ENCODE measurements at places on chromosomes 12 and 14. TPM values are rescaled to one million over a fixed set of nuclear protein-coding genes. Genes with fewer than 3 reads are reported as not detected.

The MYO1H gene
- 0.53 TPM for total RNA-seq

The DDN gene
- 23.6 TPM for total RNA-seq

The CLEC4C gene
- 0.29 TPM for total RNA-seq

The CCDC197 gene
- 0.23 TPM for total RNA-seq

The CLEC4A gene
- 1.6 TPM for total RNA-seq

The PRKCH gene
- total RNA-seq: 49.5 TPM

The ACADS gene
- 31.3 TPM for total RNA-seq

The HNF1A gene
- 9.9 TPM for total RNA-seq

The TAS2R42 gene
- not detected for total RNA-seq

The ETFBKMT gene
- total RNA-seq: 4.7 TPM

The MYL2 gene
- 8.3 TPM for total RNA-seq

The SLC5A8 gene
- total RNA-seq: 21.5 TPM

The CPNE6 gene
- not detected for total RNA-seq

The ACSM4 gene
- total RNA-seq: not detected

The SMIM41 gene
- 0.35 TPM for total RNA-seq

The SERPINA1 gene
- 27.6 TPM for total RNA-seq

The AQP6 gene
- total RNA-seq: 18.5 TPM

The EIF2S1 gene
- 47.0 TPM for total RNA-seq

The RND1 gene
- 4.3 TPM for total RNA-seq

The ATP6V1D gene
- total RNA-seq: 77.5 TPM

The SLC6A15 gene
- 0.58 TPM for total RNA-seq

The ATL1 gene
- 6.8 TPM for total RNA-seq

The ORAI1 gene
- 21.0 TPM for total RNA-seq

The ESPL1 gene
- 9.9 TPM for total RNA-seq

The GALNT8 gene
- total RNA-seq: 3.4 TPM

The FAM186B gene
- 0.47 TPM for total RNA-seq

The ANO4 gene
- 0.76 TPM for total RNA-seq

The CATSPERB gene
- 0.99 TPM for total RNA-seq

The OR6C2 gene
- not detected for total RNA-seq

The GIT2 gene
- total RNA-seq: 48.7 TPM

The MSI1 gene
- total RNA-seq: 4.8 TPM

The VASH1 gene
- total RNA-seq: 25.0 TPM

The BCAT1 gene
- 44.8 TPM for total RNA-seq

The ACOT6 gene
- 0.47 TPM for total RNA-seq

The REM2 gene
- 0.41 TPM for total RNA-seq

The JPH4 gene
- 6.2 TPM for total RNA-seq

The CLIP1 gene
- total RNA-seq: 37.3 TPM

The MYF5 gene
- total RNA-seq: 6.3 TPM

The IFNG-AS1 gene
- 0.70 TPM for total RNA-seq

The LRFN5 gene
- 15.5 TPM for total RNA-seq

The ADAMTS20 gene
- 0.53 TPM for total RNA-seq

The EXOC3L4 gene
- total RNA-seq: 6.6 TPM

The MIP gene
- not detected for total RNA-seq

The DIABLO gene
- total RNA-seq: 42.6 TPM

The C12orf56 gene
- total RNA-seq: 1.2 TPM

The GPR135 gene
- total RNA-seq: 5.7 TPM

The OVCH1 gene
- 0.41 TPM for total RNA-seq

The GLT8D2 gene
- 15.2 TPM for total RNA-seq

The ASCL1 gene
- 0.23 TPM for total RNA-seq

The POTEM gene
- not detected for total RNA-seq
